Stimulated activated CD8-positive, alpha-beta memory T cell treated with anti-CD3 and anti-CD28 coated beads, Interleukin-7, amount 100 ng/mL, for 1 hour (primary cell): ENCODE measurements at places on chromosomes 6 and 20.

GRCh38 chr20:48294942-48295341, 509.7 kb upstream of the SULF2 start:
- no peak for DNase-seq

DNA sequence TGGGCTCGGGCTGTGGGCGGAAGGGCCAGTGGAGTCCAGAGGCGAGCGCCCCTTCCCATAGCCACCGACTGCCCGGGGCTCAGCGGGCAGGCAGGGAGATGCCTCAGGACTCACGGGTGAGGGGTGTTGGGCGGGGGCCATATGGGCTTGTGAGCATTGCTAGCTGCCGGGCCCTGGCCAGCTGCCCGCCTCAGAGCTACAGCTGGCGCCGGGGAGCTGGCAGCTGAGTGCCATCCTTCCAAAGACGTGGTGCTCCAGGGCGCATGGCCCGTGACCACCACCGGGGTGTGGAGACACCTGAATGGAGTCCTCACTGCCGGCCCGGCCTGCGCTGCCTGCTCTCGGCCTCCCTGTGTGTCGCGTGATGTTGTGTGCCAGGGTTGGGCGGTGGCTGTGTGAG, 10.6 kb upstream of the RBBP8NL start:
- no peak for DNase-seq

DNA sequence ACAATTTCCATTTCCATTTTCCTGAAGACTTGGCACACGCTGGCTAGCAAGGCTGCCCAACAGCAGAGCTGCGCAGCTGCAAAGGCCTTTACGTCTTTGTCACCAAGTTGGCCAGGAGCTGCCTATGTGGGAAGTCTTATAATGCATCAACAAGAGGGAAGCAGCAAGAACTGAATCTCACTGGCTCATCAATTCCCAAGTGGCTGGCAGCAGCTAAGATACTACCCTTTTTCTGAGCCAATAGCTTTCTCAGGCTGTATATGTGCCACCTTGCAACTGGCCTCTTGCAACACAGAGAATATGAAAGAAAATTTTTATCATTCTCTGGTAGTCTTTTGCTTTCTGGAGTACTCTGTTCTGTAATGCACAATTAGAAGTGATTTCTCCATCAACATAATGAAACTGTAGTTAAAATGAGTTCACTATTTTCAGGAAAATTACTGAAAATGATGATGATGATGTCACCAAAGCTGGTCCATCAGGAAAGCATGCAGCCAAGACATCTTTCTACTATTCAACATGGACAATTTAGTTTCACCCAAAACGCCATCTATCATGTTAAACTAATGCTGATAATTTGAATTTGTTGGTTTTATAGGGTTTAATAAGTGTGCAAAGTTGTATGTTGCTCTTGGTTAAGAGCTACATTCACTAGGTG, 97.3 kb upstream of the FOXA2 start:
- no peak for DNase-seq

DNA sequence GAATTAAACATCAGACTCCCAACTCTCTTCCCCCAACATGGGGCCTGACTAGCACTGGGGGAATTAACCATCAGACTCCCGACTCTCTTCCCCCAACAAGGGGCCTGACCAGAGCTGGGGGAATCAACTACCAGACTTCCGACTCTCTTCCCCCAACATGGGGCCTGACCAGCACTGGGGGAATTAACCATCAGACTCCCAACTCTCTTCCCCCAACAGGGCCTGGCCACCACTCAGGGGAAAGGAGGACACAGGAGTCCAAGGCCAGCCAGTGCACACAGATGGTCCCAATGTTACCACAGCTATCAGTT, 13.1 kb downstream of the CST7 start:
- no peak for DNase-seq

DNA sequence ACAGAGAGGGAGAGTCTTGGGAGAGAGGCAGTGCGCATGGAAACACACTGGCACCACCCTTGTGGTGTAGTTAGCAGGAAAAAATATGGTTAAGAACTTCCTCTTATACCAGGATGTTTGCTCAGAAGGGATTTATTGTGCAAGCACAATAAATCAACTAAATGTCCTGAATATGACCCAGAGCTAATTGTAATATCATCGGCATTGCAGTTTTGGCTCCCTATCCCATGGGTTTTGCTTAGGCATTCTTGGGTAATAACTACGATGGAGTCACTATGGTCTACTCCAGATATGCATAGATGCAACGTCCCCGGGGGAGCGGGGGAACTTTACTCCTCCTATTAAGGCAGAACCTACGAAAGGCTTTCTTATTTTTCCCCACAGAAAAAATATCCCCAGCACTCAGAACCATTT, 751.6 kb downstream of the EYS start:
- no peak for DNase-seq

DNA sequence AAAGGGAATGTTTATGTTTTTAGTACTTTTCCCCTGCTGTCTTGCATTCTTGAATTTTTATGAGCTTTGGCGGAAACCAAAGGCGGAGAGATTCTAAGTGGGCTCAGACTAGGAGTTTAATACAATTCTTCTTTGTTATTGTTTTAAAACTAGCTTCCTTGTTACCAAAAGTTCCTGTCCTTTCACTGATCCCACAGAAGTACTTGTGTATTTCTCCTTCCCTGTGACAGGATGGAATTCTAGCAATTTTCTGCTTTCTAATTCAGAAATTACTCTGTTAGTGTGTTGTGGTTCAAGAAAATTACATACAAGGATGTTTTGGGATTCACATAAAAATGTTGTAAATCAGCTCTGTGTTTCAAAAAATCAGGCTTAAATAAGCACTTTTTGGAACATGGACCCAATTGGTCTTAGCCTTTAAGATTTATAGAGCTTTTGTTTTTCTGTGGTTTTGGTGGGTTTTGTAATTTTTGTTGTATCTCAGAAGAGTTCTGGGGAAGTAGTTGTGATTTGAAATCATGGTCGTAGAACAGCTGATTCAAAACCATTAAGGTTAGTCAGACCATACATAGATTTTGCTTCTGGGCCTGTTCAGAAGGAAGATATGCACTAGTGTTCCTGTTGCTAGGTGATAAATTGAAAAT, 17.6 kb upstream of the CTAGE9 start:
- no peak for DNase-seq

- DNase-seq = peak; percentile 26
These were observed 36.9 kb downstream of the B4GALT5 start for GRCh38 chr20:49676581-49677291.

GRCh38 chr20:57716901-57717300, 7.1 kb upstream of the PMEPA1 start:
- DNase-seq = no peak

- no peak for DNase-seq
These were observed 134.9 kb downstream of the KLHL32 start for GRCh38 chr6:97059473-97059872.

- no peak for DNase-seq
These were observed 8.0 kb downstream of the JAG1 start for GRCh38 chr20:10665791-10666190.

- DNase-seq = no peak
These were observed 15.6 kb downstream of the DDX27 start for GRCh38 chr20:49234831-49235230.

GRCh38 chr6:80641591-80641990, 535.1 kb downstream of the BCKDHB start:
- no peak for DNase-seq

DNA sequence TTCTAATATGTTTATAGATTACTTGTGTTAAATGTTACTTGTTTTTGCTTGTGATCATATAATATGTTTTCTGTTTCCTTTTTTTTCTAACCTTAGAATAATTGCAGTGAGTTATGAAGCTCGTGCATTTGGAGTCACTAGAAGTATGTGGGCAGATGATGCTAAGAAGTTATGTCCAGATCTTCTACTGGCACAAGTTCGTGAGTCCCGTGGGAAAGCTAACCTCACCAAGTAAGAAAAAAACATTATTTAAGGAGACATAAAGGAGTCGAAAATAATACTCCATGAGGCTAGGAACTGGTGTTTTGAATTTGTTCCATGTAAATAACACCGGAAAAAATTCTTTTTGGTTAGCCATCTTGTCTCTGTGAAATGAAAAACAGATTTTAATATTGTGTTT, 6.9 kb downstream of the POLH start:
- no peak for DNase-seq

DNA sequence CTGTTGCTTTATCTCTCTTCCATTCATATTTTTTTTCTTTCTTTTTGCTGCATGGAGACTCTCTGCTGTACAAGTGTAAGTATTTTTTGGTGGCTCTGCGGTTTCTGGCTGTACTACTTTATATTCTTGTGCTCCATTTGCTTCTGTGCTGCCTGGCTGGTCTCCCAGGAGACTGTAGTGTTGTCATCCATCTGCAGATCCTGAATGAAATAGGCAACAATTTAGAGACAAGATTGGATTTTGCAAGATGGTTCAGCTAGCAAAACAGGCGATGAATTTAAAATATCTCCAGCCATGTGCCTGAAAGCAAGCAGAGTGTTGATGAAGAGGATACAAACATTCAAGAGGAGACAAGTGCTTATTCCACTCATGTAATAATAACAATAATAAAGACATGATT, 75.1 kb upstream of the SCGN start:
- no peak for DNase-seq

DNA sequence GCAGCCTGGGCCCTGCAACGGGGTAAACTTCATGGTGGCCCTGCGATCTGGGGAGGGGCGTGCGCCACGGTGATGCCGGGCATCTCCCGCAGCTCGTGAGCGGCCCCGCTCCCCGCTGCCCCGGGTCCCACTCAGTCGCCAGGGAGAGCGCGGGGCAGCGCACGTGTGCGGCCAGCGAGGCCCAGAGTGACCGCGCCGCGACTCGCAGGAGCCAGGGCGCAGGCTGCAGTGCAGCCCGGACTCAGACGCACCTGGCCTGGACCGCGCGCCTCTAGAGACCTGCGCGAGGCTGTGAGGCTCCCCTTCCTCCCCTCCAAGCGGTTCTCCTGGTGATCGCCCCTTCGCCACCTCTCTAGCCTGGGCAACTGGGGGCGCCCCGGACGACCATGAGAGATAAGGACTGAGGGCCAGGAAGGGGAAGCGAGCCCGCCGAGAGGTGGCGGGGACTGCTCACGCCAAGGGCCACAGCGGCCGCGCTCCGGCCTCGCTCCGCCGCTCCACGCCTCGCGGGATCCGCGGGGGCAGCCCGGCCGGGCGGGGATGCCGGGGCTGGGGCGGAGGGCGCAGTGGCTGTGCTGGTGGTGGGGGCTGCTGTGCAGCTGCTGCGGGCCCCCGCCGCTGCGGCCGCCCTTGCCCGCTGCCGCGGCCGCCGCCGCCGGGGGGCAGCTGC, 652 bp downstream of the BMP6 start:
- no peak for DNase-seq

DNA sequence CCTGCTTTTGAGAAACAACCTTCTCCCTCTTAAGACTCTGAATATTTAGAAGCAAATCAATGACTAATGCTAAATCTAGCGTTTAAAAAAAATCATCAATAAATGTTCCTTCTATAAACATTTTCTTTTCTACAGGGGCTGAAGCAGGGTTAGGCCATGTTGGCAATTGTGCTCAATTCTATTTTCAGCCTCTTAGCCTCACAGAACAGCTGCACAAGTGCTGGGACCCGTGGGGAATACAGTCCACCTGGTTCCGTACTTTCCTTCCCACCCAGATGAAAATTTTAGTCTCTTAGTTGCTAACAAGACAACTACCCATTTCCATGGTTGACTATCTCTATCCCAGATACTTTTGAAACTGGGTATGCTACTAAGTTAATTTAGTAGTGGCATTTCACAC, 138.6 kb downstream of the RPS12 start:
- no peak for DNase-seq

- DNase-seq = no peak
These were observed 200.3 kb downstream of the DLL1 start for GRCh38 chr6:170090561-170090960.

DNA sequence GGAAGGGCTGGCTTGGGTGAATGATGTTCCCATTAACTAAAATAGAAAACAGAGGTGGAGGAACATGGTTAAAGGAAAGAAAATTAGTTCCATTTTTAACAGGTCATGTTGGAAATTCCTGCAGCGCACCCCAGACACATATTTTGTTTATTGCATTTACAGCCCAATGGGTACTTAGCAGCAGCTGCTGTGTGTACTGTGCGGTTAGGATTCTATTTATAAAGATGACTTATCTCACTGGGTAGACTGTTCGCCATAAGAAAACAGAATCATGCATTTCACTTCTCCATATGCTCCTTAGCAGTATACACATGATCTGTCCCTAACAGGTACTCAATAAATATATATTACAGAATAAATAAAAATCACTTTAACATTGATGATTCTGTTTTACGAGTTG, 135.8 kb downstream of the SLC35F1 start:
- DNase-seq = no peak

GRCh38 chr6:86192123-86192522, 549.4 kb upstream of the SYNCRIP start:
- DNase-seq = no peak

DNA sequence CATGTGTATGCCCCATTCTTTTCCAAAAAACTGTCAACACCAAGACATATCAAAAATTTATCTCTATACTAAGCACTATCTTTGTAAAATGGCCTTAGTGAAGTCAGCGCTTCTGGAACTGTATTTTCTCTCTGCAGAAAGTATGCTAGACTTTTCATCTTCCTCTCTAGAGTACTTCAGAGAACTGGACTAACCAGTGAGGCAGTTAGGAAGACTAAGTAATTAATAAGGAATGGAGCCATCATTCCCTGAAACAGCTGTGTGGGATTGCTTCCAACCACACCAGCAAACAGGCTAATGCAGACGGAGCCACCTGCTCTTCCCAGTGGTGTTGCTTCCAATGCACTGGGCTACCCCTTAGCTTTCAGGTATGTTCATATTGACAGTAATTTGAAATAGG, 169.1 kb upstream of the FUT9 start:
- DNase-seq = no peak

DNA sequence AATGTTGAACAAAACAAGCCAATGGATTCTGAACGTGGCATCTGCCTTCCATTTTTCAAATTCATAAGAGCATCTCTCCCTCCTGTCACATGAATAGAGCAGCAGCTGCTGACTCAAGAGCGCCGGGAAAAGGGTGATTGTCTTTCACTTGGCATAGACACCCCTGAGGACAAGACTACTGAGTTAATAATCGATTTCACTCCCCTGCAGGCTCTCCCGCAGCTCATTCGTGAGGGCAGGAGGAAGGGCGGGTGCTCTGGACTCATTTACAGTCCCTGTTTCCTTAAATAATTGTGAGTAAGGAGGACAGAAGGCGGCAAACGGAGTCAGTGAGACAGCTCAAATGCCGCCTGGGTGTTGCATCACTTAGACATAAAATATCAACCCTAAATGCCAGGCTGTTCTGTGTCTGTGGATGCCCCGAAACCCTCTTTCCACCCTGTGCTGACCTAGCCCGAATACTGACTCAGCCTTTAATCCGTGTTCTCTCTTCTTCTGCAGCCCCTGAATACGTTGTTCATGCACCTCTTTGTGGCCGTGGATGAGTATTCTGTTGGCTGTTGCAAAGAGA, 21.6 kb downstream of the CFAP61 start:
- no peak for DNase-seq

- DNase-seq = peak; percentile 1
These were observed 175.6 kb upstream of the PDE7B start for GRCh38 chr6:135675862-135676261.

GRCh38 chr6:3732345-3733141, 19.0 kb downstream of the PXDC1 start:
- DNase-seq = peak; percentile 24

- no peak for DNase-seq
These were observed 13.0 kb downstream of the GMDS start for GRCh38 chr6:2232445-2232844.
